ENCODE measurements at places on chromosomes 16 and 17.

- no peak for DNase-seq
Observed at GRCh38 chr16:80263848-80264694, 276.7 kb upstream of the DYNLRB2 start.

GRCh38 chr16:68005786-68006286, 6.6 kb upstream of the DPEP2 start:
- no peak for DNase-seq

- no peak for DNase-seq
Observed at GRCh38 chr17:73340093-73340596, 28.3 kb upstream of the CDC42EP4 start.

GRCh38 chr16:48479955-48480354, 94.7 kb upstream of the SIAH1 start:
- no peak for DNase-seq

DNA sequence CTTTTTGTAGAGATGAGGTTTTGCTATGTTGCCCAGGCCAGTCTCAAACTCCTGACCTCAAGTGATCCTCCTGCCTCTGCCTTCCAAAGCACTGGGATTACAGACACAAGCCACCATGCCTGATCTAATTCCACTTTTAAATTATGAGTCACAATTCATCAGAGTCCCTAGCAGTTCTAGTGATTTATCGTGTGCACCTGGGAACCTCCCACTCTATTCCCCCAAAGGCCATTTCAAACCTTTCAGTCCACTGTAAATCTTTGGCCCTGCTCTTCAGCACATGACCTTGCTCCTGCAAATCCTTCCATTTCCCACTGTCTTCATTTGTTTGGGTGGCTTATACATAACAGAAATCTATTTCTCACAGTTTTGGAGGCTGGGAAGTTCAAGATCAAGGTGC, 73.0 kb downstream of the HS3ST2 start:
- DNase-seq: no peak

DNA sequence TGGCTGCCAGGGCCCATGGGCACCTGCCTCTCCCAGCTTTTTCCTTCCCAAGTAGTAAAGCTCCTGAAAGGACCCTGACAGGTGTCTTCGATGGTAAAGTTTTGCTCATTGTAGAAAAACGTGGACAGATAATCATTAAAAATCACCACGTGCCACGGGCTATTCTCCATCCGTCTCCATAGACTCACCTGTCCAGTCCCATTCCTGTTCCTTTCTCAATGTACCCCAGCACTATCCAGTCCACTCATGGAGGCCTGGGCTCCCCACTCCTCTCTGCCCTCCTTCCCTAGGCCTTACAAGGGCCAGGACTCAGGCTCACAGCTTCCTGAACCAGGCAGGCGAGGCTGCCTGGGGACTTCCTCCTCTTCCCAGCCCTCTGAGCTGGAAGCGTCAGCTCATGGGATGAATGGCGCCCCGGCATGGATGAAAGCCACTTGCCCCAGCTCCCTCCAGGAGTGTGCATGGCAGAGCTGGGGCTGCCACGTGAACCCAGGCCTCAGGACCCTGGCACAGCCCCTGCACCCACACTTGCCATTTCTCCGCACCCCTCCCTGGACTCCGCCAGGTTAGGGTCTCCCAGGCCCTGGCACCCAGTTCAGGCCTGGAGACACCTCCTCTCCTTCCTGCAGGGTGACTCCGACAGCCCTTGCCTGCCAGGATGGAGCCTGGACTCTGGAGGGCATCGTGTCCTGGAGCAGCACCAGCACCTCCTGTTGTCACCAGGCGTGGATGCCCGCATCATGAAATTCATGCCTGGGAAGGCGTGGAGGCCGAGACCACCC, 8.8 kb downstream of the CTRB1 start:
- DNase-seq: no peak

- peak; percentile 68 for DNase-seq
Observed at GRCh38 chr16:24504472-24505345, 34.7 kb upstream of the RBBP6 start.

GRCh38 chr16:25493136-25493811, 198.5 kb upstream of the HS3ST4 start:
- DNase-seq: no peak

DNA sequence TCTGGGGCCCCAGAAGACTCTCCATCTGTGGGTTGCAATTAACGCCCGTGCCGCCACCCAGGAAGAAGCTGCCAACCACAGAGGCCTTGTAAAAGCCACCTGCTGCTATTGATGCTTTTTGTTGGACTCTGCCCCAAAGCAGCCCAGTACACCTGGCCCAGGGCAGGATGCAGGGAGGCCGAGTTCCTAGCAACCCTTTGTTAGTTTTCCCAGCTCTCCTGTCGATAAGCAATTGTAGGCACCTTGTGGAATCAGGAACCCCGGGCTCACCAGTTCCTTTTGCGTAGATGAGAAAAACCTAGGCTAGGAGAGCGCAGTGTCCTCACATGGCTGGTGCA, 103.3 kb downstream of the ABCC6 start:
- DNase-seq: no peak

DNA sequence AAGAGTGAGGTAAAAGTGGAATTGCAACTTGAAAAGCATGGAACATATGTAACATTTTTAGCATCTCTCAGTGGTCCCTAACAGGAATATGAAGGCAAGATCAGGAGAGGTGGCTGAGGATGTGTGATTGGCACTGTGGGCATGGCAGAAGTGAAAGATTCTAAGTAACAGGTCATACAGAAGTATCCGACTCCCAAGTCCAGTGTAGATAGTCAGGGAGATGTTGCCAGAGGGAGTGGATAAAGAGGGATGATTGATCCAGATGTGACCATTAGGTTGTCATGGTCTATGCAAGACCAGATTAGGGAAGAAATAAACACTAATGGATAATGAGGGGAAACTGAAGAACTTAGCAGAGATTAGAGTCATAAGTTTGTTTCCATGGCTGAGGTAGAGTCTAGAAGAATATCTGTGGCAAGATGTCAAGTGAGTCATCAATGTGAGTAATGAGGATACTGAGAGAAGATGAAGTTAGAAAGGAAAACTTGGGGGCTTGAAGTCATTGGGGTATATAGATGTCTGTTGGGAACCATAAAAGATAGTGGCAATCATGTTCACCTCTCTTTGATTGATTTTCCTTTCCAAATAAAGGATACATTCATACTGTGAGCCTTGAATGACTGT, 23.9 kb upstream of the CAPNS2 start:
- DNase-seq: no peak

GRCh38 chr16:85527767-85528297, 85.3 kb upstream of the GSE1 start:
- DNase-seq: no peak

- no peak for DNase-seq
Observed at GRCh38 chr17:39462631-39463375, 1.5 kb downstream of the CDK12 start.

DNA sequence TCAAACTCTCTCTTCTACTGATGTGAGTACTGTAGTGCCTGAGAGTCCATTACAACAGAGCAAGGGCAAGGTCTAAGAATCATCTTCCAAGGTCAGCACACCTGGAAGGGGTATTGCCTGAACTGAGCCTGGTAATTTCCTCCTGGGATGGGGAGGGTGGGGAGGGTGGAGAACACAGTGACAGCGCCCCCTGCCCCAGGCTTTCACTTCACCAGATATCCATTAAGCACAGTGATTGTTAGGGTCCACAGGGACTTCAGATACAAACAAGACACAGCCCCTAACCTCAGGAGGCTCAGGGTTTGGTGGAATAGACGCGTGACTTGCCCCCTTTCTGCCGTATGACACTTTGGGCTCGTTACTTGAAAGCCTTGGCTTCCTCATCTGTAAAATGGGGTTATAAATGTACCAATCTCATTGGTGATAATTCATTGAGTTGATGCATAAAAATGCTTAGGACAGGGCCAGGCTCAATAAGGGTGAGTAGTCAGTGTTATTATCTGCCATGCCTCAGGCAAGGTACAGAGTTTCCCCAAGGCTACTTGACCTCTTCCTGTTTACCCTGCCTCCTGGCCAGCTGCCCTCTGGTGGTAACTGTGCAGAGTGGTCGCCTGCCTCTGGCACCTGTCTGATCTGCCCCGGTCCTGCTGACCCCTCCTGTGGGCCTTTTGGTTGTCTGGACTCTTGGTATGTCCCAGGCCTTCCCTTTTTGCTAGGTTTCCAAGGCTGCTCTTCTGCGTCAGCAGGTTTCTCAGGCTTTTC, 13.1 kb upstream of the BRD7 start:
- no peak for DNase-seq

- DNase-seq: no peak
Observed at GRCh38 chr16:66741950-66742808, 9.2 kb downstream of the DYNC1LI2 start.

GRCh38 chr16:64693946-64694345, 427.9 kb downstream of the CDH11 start:
- no peak for DNase-seq

DNA sequence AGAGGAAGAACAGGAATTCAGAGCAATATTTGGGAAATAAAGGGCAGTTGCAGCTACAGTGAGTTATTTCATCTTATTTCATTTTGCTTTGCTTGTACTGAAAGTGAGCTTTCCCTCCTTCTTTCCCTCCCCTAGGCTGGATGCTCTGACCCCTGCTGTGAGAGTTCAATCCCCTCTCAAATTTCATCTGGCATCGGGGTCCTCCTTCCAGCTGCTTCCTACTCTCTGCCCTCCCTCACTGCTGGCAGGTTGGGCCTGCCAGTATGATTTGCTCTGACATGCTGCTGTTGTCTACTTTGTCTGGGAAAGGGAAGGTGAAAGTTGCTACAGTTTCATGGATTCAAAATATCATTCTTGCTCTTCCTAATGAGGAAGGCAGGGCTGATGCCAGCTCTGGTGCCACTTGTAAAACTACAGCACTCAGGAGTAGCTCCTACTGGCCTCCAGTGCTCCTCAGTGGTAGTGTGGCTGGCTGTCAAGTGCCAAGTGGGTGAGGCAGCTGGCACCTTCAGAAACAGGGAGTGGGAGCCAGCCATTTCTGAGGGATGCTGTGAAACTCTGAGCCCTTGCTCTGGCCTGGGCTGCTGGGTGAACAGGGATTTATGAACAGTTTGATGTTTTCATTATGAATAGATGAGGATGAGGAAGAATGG, 408.6 kb downstream of the HAPSTR1 start:
- no peak for DNase-seq

GRCh38 chr16:10740845-10741208, 2.8 kb upstream of the NUBP1 start:
- DNase-seq: no peak

DNA sequence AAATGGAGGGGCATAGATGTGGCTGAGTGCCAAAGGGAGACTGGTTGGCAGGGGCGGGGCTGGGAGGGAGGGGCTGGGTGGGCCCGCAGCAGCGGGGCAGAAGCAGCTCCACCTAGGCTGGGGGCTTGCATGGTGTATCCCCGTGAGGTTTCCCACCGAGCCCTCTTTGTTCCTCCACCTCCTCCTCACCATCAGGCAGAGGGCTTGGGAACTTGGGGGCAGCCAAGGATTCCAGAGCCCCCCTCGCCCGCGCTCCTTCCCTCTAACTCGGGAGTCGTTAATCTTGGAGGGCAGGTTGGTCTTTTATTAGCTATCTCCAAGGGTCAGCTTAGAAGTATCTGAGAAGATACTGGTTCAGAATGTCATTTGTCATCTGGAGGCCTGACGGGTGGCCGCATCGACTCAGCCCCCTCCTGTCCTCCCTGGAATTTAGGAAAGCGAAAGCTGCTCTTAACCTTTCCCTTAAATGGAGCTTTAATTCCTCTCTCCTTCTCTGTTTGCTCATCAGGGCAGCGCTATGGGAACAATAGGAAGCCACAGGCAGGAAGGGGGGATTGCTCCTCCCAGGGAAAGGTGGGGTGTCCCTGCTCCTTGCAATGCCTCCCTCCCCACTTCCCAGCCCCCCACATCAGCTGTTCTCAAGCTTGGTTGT, 274.3 kb upstream of the XYLT1 start:
- no peak for DNase-seq

DNA sequence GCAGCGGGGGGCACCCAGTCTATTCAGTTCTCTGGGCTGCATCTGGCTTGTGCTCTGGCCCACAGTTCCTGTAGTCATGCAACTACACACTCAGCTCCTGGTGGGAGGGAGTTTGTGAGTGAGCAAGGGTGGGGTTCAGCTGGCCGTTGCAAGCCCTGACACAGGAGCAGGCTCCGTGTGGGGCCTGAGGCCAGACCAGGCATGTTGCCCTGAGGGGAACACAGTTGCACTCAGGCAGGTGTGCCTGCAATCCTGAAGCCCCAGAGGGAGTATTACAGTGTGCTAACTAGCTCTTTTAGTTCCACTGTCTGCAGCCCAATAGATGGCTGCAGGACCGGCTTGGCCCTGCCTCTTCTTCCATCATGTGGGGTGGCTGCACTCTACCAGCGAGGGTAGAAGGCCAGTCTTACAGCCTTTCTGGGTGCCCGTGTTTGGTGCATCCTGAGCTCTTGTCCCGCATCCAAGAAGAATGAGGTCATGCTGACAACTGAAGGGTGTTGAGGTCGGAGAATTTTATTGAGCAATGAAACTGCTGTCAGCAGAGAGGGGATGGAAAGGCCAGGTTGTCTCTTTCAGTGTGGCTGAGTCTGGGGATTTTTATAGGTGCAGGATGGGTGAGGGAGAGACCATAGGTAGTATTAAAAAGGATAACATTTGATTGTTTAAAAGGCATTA, 49.9 kb upstream of the ELAC2 start:
- DNase-seq: no peak

- no peak for DNase-seq
Observed at GRCh38 chr16:27389272-27389961, 12.6 kb upstream of the IL21R start.

DNA sequence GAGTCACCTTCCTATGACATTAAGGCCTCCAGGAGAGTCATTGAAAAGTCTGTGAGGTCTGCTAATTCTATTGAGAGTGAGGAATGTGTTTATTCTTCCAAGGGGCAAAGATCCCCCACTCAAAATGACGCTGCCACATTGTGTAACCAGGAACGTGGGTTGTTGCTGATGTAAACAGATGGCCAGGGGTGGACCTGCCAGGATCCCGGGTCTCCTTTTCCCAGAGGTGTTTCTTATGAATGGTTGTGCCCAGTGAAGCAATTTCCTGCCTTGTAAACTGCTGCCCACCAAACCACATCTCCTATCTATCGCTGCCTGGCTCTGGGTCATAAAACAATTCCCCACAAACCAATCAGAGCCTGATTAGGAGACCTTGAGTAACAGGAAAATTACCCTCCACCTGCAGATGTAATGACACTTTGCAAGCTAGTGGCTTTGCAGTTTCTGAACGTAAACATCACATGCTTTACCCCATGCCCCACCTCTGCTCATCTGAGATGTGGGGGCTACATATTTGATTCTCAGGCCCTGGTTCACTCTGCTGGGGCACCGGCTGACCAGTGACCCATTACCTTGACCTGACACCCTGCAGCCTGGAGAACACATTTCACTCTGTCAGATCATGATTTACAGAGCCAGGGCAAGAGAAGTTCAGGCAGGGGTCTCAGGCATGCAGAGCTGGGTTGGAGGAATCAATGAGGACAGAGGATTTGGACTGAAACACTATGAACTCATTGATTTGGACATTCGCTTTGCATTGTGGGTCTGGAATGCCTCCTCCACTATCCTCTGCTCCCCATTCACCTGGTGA, 33.1 kb upstream of the DDX52 start:
- no peak for DNase-seq

Measured in SK-N-DZ (cell line).